CD14-positive monocyte (primary cell): ENCODE measurements at places on chromosomes 2 and 18. TPM values are rescaled to one million over a fixed set of nuclear protein-coding genes. Genes with fewer than 3 reads are reported as not detected.
A peak's percentile ranks its signal among the peaks of the same experiment; 100 is the strongest.

The TMEM247 gene
- polyA plus RNA-seq = not detected

The CHRNG gene
- polyA plus RNA-seq = not detected

The DSG3 gene
- polyA plus RNA-seq = not detected

The IDH1 gene
- polyA plus RNA-seq = 115 TPM

- DNase-seq = no peak
Measured at GRCh38 chr2:203569677-203570316, 34.7 kb upstream of the RAPH1 start.

- DNase-seq = no peak
Measured at GRCh38 chr2:163556511-163556910, 179.3 kb downstream of the FIGN start.

DNA sequence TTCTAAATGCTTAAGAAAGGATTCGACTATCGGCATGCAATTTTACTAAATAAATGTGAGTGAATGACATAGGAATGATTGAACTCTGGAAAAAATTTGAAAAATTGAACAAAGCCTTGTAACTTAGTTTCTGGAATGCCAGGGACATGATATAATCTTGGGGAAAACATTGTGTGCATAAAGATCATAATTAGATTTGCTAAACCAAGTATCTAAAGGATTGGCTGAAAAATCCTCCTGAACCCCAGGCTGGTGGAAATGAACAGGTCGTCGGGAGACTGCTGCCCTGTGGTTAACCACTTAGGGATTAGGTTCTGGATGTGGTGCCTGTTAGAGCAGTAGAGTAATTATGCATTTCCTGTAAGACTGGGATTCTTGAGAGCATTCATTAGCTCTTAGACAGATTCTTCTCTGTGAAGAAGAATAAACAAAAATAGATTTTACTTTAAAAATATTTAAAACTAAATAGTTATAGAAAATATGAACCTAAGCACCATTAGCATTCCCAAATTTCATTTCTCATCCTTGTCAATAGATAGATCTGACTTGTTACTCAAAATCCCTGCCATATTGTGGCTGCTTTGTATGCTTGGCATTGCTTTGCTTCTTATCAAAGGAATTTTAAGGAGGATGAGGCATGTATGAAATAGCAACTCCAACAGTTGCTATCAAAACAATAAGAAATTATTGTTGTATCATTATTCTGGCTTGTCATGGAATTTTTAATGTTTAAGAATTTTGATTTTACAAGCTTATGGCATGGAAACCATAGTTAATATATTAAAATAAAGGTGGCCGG is 55.9 kb downstream of the LYPD6B start:
- DNase-seq = no peak

DNA sequence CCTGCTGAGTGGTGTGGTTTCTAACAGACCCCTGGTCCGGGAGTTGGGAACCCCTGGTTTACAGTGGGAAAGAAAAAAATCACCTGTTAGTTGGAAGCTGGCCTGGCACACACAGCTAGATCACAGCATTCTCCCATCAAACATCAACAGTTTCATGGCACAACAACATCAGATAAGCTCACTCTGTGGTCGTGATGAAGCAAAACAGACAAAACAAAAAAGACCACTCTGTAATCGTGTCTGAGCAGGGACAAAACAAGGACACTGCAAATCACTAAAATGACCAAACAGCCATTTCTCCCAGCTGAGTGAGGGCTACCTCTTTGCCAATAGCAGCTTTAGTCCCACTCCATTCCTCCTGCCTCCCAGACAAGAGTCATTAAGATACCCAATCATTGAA is 9.0 kb upstream of the IMPACT start:
- no peak for DNase-seq

DNA sequence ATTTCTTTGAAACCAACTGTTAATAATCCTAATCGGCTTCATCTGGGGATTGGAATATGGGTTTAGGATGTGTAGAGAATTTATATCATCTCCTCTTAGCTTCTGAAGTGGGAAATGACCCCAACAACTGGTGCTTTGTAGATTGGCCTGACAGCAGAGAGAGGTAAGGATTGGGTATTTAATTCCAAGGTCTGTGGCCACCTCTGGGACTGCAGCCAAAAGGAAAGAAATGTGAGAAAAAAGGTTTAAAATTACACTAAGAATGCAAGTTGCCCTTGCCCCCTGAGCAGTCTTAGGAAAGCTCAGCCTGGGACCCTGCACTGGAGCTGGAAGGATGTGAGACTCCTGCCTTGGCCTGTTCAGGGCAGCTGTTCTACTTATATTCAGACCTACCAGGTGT is 157.1 kb downstream of the FTCDNL1 start:
- no peak for DNase-seq

DNA sequence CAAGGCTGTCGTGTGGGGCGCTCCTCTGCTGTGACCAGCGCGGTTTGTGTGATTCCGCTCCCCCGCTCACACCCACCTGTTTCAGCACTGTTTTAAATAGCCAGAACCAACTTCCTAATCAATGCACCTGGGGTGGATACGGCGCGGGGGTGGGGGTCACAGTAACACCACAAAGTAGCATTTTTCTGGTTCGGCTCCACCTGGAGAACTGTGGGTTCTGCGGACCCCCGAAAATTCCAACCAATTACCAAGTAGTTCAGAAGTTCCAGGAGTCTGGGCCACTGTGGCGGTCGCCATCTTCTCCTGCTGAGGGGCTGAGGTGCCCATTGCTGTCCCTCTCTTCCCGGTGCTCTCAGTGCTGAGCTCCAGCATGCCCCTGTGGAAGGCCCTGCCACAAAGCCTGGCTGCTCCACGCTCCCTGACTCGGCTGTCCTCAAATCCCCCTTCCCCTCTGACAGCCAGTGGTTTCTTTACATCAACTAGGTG is 79.4 kb downstream of the GFPT1 start:
- DNase-seq = no peak

DNA sequence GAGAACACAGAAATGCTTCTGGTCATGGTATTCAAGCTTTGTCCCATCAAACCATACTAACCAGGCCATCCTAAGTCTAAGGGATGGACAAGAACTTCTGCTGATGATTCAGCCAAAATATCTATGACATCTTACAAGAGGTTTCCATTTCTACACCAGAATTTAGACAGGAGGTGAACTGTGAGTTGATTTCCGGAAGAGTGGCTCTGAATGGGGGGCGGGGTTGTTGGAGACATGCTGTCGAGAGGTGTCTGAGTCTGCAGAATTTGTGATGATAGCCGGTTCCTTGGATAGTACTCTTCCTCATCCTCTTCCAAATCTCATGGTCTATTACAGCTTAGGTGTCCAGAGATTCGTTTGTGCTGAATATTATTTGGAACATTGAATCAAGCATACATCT is 408.7 kb upstream of the TCF4 start:
- DNase-seq = no peak

DNA sequence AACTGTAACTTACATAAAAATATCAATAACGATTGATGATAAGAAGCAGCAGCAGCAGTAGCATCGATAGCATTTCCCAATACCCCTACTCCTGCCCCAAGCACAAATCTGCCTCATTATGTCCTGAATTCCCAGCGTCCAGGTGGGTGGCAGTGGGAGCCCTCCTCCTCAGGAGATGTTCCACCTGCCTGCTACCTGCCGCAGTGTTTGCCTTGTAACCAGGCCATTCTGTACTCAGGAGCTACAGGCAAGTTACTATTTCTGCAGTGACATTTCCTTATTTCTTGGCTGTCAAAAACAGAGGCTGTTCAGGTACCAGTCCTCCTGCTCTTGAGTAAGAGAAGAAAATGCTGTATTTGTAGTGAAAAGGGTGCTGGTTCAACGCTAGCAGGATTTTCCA is 236.4 kb downstream of the CNTNAP5 start:
- DNase-seq = no peak

DNA sequence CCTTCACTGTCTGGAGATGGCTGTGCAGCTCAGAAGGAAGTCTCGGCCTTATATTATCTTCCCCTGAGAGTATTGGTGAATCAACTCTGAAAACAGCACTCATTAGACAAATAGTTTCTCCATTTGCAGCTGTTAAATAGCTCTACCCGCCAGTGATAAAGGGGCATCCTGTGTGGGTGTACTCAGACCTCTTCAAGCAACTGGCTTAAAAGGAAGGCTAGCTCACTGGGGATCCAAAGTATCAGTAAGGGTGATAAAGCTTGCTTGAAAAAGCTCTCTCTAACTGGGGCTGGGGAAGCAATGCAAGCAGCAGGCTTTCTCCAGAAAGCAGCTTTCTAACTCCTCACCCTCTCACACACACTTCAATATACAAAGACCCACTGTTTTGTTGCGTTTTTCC is 64.9 kb upstream of the PSMD14 start:
- no peak for DNase-seq

DNA sequence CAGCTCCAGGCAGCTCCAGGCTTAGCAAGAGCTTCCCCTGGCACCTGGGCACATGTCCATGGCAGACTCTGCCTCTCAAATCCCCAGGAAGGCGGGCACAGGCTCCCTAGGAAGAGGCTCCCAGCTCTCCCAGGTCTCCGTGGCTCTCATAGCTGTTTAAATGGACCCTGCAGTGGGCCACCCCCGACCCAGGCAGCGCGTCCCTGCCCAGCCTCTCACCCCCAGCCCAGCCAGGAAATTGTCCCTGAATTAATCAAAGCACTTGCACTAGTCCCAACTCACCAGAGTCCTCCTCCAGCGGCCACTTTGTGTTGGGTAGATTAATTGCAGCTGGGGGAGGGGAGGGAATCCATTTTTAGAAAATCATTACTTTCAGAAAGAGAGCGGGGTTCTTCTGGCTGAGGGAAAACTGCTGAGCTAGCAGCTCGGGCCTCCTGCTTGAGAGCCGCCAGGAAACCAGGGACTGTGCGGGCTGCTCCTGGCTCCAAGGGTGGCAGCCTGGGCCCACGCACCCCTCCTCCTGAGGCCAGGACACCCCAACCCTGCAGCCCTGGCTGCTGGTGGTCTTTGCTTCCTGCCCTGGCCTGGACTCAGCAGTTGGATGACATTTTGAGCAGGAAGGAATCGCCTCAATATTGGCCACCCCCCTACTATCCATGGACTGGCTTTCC is 36.0 kb downstream of the SMAD7 start:
- DNase-seq = no peak

DNA sequence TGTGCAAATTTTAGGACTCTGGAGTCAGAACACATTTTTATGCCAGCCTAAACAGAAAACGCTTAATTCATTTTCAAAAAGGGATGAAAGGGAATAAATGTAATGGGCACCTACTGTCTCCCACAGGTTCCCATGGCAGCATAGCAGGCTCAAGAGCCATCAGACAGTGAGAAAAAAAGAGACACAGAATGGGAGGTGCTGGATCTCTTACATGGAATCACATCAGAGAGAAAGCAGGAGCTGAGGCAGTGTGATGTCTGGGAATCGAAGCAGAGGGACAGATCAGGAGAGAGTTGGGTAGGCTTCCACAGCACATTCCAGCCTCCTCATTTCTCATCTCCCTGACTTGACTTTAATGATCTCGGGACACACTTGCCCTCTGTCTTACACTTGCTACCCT is 684.3 kb downstream of the KCNJ3 start:
- DNase-seq = no peak

DNA sequence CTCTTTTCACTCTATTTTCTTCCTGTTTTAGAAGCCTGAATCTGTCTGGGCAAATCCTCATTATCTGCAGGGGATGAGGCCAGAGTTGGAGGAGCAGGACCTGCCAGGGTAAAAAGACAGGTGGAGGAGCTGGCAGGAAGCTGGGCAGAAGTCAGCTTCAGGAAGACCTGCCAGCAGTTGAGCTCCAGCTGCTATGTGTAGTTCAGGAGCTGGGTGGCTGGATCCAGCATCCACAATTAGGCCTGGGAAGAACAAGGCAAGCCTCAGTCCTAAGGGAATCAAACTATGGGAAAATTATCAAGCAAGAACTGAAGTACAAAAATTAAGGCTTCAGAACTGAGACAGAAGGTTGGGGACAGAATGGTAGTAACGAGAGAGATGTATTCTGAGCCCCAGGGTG is 174.0 kb downstream of the MREG start:
- DNase-seq = no peak

DNA sequence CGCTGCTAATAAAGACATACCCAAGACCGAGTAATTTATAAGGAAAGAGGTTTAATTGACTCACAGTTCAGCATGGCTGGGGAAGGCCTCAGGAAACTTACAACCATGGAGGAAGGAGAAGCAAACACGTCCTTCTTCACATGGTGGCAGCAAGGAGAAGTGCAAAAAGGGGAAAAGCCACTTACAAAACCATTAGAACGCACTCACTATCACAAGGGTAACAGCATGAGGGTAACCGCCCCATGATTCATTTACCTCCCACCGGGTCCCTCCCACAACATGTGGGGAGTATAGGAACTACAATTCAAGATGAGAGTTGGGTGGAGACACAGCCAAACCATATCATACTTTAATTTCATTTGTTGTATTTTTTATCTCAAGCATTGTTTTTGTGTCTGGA is 67.5 kb downstream of the ATP9B start:
- DNase-seq = peak; percentile 8

GRCh38 chr2:44679584-44679983 is 261.9 kb upstream of the SIX3 start:
- DNase-seq = no peak

DNA sequence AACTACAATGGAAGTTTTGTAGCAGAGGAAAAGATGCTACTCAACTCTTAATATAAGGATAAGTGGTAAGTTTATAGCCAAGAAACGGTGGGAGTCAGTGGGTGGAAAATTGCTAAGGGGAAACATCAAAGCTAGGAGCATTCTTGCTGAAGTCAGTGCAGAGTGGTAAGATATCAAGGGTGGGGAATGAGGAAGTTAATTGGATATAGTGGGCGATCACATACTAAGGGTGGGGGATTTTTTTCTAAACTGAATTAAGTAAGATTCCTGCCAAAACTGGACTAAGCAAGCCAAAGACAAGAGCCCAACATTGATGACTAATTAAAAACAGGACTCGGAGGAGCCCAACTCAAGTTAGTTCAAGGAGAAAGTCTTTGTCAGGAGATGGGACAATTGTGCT is 525.4 kb downstream of the CCDC85A start:
- no peak for DNase-seq

DNA sequence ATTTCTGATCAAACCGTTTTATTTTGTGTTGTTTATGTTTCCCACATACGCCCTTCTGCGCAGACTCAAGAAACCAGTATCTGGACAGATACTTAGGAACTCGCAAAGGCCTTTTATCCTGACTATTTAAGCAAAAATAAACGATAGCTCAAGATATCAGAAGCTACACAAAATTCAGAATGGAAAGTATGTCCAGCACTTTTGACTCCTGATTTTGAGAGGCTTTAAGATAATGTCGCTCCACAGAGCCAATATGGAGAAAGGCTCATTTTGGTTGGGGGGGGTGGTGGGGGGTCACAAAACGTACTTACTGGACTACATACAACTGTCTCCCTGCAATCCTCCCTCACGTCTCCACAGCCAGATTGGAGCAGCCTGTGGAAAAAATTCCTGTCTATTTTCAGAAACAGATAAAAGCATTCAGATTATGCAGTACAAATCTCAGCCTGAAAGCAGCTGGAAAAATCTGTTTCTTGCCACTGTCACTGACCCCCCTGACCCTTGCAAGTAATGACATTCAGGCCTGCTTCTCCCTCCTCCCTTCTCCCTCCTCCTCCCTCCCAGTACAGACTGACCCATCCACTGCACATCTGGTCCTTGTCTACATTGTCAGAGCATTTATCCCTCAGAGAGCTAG is 34.9 kb upstream of the LCLAT1 start:
- no peak for DNase-seq

DNA sequence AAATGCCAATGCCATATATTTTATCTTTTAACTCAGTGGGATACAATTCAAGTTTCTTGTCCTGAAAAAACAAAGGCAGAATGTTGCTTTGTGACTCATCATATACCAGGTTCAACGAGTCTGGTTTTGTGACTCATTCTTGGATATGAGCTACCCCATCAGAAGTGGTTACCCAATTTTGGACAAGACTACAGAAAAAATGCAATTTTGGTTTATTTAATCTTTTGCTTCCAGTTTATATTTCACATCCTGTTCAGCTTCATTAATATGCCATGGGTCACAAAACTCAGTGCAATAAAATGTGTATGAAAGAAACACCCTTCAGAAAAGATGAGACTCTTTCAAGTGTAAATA is 25.0 kb downstream of the FN1 start:
- DNase-seq = no peak
